ENCODE measurements at places on chromosomes 13 and 19. TPM values are rescaled to one million over a fixed set of nuclear protein-coding genes. Genes with fewer than 3 reads are reported as not detected.

DNA sequence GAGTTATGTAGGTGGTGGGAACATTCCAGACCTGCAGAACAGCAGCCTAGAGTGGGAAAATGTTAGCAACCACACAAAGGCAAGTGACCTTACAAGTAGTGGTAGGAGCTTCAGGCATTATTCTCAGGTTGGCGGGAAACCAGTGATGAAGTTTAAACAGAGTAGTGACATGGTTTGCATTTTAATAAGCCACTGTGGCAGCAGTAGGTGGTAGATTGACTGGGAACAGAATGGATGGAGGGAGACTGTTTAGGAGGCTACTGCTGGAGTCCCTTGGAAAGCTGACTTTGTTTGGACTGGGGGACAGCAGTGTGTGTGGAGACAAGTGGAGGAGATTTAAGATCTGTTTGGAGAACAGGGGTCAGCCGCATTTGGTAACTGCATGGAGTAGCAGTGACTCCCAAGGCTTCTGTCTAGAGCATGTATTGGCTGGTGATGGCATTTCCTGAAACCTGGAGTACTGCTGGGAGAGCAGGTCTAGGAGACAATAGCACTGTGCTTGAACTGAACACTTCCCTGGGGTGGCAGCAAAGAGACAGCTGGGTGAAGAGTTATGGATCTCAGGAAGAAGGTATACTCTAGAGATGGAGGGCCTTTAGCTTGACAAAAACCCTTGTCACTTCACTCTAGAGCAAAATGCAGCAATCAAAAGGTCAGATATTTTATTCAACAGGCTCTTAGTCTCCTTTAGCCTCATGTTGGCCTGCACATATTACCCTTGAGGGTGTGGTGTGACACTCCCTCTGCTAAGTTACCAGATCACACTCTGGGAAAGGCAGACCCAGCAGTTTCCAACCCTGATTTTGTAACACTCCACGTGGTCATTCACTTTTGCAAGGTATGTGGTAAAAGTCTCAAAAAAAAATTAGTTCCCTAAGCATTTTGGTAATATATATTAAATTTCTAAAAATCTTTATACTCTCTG is 70.3 kb downstream of the DHRS12 start:
- DNase-seq = no peak

- no peak for DNase-seq
Observed at GRCh38 chr13:41295973-41296372, 15.1 kb upstream of the NAA16 start.

- no peak for DNase-seq
Observed at GRCh38 chr13:22812793-22813192, 368.0 kb upstream of the SGCG start.

- DNase-seq = peak; percentile 37
Observed at GRCh38 chr19:40691421-40692211, 1.2 kb upstream of the NUMBL start.

DNA sequence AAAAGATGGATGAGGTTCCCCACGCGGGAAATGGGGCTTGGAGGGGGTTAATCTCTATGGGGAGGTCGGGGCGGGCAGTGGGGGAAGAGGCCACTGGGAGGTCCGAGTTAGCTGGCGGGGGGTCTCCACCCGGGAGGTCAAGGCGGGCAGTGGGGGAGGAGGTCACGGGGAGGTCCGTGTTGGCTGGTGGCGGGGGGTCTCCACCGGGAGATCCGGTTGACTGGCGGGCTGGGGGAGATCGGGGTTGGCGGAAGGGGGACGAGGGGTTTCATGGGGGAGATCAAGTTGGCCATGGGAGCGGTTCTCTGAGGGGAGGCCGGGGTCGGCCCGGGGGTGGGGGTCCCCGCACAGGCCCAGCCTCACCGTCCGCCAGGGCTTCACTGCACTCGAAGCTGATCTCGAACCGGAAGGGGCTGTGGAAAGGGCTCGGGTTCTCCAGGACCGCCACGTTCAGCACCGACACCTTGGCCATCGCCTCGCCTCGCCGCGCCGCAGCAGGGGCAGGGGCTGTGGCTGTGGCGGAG is 342 bp downstream of the ASF1B start:
- no peak for DNase-seq

- no peak for DNase-seq
Observed at GRCh38 chr13:97057176-97057575, 62.9 kb upstream of the OXGR1 start.

GRCh38 chr19:9885077-9885552 is 50.0 kb downstream of the PIN1 start:
- DNase-seq = no peak

GRCh38 chr19:1663852-1664251 is 11.4 kb upstream of the TCF3 start:
- DNase-seq = no peak

Gene DAND5
- not detected for total RNA-seq

DNA sequence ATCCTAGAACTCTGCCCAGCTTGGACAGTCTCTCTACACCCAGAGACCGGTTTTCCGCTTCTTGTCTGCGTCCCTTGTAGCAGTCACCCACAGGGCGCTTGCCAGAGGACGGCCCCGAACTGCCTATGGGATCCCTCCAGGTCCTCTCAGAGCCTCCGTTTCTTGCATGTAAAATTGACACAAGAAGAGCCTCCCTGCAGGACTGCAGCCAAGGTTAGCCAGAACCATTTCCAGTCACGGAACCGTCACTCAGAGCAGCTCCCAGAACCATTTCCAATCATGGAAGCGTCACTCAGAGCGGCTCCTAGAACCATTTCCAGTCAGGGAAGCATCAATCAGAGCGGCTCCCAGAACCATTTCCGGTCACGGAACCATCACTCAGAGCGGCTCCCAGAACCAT is 65.5 kb downstream of the ATP11A start:
- no peak for DNase-seq

GRCh38 chr19:16841391-16841926 is 12.3 kb downstream of the SIN3B start:
- no peak for DNase-seq

GRCh38 chr13:27423333-27423732 is 1.1 kb upstream of the GTF3A start:
- no peak for DNase-seq

DNA sequence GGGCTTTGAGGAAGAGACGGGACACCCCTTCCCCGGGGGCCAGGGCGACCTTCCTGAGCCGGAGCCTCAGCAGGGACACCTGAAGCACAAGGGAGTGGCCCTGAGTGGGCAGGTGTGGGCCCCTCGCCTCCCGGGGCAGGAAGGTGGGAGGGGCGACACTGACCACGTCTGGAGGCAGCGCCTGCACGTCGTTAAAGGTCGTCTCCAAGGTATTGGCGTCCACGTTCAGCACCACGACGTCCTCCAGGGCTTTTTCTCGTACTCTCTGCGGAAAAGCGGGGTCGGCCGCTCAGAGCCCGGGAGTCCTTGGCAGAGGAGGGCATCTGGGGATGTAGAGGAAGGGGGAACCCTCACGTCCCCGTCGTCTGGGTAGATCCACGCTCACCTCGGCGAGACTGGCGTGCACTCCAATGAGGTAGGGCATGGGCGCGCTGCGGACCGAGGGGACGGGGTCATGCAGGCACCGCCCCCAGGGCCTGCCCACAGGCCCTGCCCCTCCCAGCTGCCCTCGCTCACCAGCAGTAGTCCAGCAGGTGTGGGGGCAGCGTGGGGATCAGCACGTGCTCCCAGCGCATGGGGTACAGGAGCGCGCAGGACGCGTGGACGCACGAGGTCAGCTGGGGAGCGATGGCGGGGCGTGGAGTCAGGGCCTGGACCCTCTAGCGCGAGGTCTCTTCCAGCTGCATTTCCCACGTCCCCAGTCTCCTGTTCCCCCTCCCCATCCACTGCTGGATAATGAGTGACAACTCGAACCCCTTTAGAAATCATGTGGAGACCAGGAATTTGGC is 6.1 kb downstream of the DENND1C start:
- DNase-seq = no peak
